ENCODE measurements at places on chromosomes 6 and 20.

- DNase-seq: no peak
These were observed 4.7 kb upstream of the TUBB2A start for GRCh38 chr6:3162067-3162497.

DNA sequence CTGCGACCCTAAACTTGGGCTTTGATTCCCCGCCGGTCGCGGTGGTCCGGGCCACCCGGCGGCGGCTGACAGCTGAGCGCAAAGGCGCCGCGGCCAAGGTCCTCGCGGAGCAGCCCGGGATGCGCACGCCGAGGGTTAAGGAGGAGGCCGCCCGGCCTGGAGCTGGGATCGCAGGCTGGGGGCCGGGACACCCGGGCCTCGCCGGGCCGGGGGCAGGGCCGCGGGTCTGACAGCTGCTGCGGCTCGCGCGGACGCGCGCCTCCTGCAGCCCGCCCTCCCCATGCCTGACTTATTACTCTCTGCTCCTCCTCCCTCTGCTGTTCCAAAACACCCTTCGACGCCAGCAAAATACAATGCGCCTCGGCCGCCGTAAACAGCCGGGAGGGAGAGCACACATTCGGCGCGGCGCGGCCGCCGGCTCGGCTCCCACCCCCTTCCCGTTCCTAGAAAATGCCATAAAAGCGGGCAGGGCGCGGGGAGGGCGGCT lies 746 bp downstream of the BACH2 start:
- peak; percentile 80 for DNase-seq

DNA sequence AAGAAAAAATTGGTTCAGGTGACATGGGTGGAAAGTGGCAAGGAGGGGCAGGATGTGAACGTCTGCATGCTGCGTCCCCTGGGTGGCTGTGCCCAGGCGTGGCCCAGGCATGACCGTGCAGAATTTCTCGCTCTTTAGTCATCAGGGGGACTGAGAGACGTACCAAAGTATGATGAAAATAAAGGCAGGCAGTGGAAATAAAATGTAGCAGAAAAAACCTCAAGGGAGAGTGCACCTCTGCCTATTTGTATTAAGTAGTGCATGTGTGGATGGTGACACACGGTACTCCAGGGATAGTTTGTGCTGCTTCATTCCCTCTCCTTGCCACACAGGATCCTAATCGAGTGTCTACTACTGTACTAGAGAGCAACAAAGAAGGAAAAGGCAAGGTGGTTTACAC lies 81.1 kb downstream of the ATP9A start:
- no peak for DNase-seq

GRCh38 chr6:168698923-168699322 lies 257.9 kb downstream of the SMOC2 start:
- no peak for DNase-seq

GRCh38 chr20:58991715-58992114 lies 10.7 kb downstream of the NELFCD start:
- no peak for DNase-seq

DNA sequence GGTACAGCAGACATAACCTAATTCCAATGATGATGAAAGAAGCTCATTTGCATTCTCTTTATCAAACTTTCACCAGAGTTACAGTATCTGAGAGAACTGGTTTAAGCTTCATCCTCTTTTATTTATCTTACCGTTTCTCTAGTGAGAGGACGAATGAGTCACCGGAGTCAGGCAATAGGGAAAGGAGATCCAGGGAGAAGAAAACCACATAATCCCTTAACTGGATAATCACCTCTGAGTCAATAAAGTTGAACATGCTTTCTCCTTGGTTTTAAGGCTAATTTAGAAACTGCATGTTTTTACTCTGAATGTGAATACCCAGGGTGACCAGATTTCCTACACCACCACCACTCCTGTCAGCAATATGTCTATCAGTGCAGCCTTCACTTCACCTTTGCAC lies 313.7 kb upstream of the TBX18 start:
- DNase-seq: no peak

DNA sequence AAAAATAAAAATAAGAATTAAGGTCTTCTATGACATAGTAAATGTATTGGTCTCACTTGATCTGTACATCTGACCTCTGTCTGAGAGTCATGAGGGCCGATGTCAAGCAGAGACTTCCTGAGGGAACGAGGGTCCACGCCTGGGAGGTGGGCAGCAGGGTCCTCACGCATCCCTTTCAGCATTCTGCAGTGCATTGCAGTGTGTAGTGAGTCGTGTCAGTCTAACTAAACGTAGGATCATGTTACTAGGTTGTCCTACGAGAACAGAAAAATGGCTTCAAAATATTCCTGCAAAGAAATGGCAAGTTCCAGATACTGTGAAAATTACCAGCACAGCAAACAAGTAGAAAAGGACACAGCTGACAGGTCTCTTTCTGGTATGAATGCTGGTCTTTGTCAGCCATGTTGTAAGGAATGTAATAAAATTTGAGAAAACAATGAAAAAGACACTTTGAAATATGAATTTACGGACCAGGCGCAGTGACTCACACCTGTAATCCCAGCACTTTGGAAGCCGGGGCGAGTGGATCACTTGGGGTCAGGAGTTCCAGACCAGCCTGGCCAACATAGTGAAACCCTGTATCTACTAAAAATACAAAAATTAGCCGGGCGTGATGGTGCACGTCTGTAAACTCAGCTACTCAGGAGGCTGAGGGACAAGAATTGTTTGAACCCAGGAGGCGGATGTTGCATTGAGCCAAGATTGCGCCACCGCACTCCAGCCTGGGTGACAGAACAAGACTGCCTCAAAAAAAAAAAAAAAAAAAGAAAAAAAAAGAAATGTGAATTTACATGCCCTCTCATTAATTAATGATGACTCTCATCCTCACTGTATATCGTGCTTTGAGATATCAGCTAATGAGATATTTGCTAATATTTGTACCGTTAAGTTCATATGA lies 2.4 kb upstream of the AHCY start:
- DNase-seq: no peak

- no peak for DNase-seq
These were observed 634 bp downstream of the HSF2 start for GRCh38 chr6:122400121-122400450.

GRCh38 chr6:143346004-143346403 lies 104.5 kb downstream of the ADAT2 start:
- DNase-seq: no peak

DNA sequence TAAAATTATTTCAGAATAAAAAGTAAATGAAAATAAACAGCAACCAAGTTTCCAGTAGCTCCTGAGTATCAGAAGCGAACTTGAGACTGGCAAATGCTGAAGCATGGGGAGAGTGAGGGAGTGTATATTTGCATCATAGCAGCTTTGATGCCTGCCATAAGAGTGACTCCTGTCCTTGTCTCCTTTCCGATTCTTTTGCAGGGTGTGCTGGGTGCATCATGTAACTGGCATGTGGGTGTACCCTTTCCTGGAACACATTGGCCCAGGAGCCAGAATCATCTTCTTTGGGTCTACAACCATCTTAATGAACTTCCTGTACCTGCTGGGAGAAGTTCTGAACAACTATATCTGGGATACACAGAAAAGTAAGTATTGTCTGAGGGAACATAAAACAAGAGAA lies 117.4 kb downstream of the ADAT2 start:
- DNase-seq: no peak

- DNase-seq: peak; percentile 74
These were observed 681 bp downstream of the DIDO1 start for GRCh38 chr20:62925420-62926228.

DNA sequence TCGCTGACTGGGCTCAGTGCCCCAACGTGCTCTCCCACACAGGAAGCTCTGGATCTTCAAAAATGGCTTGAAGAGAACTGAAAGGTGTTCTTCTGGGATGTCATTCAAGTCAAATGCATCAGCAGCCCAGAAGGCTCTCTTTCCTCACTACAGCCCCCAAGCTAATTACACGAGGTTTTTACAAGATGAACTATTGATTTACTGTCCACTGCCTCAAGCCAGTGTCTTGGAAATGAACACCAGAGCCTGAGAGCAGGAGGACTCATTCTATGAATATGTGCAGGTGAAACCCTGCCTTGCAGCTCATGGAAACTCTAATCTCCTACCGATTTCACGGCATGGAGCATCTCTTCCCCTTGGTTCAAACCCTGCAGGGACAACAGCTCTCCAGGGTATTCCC lies 98.9 kb upstream of the CST7 start:
- no peak for DNase-seq

- no peak for DNase-seq
These were observed 28.9 kb downstream of the VEGFA start for GRCh38 chr6:43798688-43799444.

- no peak for DNase-seq
These were observed 66.5 kb downstream of the ESF1 start for GRCh38 chr20:13718171-13718570.

GRCh38 chr6:42446370-42446769 lies 5.4 kb downstream of the TRERF1 start:
- DNase-seq: no peak

DNA sequence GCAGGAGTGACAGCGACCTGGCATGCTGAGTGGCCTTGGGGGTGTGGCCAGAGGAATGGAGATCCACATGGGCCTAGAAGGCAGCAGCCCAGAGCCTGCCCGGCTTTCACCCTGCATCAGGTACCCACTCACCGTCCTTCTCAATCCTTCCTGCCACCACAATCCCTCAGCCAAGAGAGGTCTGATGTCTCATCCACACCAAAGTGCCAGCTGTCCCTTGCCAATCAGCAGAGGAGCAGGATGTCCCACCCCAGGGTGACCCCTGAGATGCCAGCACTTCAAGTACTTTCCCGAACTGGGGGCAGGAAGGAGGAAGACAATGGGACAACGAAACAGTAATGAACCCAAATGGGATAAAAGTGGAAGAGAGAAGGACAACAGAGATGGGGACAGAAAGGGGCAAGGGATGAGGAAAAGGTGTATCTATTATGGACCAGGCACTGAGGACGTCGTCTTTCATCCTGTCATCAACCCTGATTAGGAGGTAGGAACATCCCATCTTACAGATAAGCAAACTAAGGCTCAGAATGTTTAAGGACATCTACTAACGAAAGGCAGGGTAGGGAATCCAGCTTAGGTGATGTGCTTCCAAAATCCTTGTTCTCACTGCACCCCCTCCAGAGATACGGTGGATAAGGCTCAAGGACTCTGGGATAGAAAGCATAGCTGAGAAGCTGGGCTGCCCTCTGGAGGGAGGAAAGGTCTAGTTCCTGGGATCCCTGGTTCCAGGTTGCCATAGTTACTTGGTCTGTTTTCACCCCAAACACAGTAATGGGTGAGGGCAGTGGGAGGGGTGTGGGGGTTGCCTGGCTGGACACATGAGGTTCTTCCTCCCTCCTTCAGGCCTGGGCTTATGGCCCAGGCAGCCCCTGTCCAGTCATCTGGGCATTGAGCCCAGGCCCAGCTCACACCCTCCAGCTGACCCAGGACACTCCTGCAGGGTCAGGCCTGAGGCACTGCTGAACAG lies 4.5 kb upstream of the TNXB start:
- DNase-seq: no peak

DNA sequence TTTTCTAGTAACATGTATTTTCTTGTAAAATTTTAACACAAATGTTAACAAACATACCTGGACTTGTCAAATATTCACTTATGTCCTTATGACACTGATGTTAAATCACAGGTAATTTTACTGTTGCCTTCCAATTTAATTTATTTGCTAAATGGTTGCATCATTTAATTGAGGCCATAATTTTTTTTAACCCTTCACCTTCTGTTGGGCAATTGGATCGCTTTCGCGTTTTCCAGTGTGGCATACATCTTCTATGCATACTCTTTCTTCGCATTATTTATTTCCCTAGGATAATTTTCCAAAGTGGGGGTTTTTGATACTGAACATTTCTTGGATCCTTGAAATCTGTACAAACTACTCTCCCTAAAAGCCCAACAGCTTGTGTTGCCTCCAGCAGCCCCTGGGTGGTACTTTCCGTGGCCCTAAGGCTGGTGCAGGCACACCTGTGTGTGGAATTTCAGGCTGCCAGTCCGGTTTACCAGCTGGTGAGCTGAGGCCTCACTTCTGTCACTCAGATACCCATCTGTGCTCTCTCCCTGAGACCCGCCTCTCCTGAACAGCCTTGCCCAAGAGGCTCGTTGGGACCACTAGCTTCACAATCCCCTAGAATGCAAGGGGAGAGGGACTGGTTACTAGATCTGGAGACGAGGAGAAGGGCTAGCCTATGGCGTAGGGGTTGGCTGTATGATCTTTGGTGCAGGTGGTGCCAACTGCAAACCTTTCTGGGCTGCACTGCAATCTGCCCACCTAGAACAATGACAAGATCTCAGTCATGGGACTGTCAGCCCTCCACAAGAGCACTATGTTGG lies 11.2 kb upstream of the C20orf144 start:
- DNase-seq: no peak

- DNase-seq: no peak
These were observed 36.5 kb upstream of the NEDD9 start for GRCh38 chr6:11268978-11269377.

DNA sequence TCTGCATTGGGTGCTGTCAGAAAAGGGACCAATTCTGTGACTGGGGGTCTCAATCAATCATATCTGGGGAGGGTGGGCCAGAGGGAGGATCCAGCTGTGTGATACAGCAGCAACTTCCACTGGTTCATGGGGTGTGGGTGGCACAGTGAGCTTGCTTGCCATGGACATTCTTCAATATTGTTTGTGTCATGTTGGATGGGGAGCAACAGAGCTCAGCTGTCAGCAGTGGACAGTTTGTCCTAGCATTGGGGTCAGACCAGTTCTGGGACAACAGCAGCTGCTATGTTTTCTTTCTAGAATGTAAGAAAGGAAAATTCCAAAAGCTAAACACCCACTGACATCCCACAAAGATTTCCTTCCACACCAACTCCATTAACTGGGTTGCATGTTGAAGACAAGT lies 221.9 kb upstream of the CDH4 start:
- DNase-seq: no peak

DNA sequence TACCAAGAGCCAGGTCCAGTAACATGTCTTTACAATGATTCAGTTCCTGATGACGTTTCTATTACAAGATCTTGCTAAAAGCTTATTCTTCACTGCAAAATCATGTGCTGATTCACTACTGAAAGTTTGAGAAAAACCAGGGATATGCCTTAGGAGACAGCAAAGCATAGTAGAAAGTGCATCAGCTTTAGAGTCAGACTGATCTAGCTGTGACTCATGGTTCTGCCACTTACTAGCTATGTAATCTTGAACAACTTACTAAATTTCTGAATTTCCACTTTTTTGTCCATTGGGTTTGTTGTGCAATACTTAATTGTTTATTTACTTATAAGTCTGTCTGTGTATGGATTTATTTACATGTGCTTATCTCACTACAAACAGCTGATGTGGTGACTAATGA lies 198.5 kb upstream of the RSPO3 start:
- no peak for DNase-seq

Data from CD8-positive, alpha-beta memory T cell (primary cell).